ENCODE measurements at places on chromosomes 1 and 21.

DNA sequence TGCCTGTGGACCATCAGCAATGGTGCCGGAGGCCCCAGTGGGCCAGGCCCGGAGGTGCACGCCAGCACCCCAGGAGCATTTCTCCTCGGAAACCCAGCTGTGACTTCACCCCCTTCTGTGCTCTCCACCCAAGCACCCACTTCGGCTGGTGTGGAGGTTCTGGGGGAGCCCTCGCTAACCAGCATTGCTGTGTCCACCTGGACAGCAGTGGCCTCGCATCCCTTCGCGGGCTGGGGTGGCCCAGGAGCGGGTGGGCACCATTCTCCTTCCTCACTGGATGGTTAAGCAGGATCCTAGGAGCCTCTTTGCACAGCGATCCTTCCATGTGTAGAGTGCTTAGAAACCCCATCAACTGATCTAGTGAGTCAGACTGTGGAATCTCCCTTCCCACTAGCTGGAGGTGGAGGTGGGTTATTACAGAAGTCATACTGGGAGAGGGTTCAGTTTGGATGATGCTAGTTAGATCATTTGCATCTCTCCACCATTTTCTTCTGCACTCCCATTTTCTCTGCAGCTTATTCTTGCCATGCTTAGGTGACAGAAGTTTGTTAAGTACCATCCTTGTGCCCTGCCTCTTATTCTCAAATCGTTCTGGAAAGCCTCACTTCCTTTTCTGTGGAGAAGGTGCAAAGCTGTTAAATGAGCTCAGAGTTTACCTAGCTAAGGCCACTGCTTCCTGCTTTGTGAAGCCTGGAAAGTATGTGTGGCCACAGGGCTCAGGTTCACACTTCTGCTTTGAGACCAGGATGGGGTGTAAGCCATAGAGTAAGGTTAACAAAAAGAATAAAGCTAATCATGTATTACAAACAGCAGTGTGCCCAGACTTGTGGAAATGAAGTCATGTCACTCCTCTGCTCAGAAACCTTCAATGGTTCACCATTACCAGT lies 32.3 kb downstream of the TBX19 start:
- DNase-seq = no peak

DNA sequence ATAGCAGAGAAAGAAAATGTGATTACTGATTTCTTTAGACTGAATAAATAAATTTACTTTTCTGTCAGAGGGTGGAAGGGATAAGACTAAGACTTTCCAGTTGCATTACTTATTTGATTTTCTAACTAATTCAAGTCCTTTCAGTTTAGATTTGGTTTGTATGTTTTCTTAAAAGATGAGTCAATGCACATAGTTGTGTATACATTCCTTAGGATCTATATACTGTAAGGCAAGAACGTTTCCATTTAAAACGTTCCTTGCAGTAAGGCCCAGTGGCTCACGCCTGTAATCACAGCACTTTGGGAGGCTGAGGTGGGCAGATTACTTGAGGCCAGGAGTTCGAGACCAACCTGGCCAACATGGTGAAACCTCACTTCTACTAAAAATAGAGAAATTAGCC lies 14.5 kb upstream of the SERTAD4 start:
- no peak for DNase-seq

DNA sequence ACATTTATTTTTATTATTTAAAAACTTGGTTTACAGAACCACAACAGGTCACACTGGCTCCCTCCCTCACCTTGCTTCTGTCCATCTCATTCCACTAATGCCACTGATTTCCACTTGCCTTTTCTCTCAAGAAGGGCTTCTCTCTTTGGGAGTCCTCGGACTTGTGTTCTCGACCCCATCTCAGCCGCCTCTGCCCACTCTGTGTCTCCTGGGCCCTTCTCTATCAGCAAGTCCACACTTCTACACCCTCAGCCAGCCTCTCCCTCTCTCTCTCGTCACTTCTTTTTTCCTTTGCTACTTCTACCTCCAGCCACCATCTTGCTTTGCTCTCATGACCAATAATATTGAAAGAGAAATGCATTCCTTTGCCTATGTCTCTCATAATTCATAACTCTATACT lies 129.4 kb downstream of the HMGB4 start:
- no peak for DNase-seq

DNA sequence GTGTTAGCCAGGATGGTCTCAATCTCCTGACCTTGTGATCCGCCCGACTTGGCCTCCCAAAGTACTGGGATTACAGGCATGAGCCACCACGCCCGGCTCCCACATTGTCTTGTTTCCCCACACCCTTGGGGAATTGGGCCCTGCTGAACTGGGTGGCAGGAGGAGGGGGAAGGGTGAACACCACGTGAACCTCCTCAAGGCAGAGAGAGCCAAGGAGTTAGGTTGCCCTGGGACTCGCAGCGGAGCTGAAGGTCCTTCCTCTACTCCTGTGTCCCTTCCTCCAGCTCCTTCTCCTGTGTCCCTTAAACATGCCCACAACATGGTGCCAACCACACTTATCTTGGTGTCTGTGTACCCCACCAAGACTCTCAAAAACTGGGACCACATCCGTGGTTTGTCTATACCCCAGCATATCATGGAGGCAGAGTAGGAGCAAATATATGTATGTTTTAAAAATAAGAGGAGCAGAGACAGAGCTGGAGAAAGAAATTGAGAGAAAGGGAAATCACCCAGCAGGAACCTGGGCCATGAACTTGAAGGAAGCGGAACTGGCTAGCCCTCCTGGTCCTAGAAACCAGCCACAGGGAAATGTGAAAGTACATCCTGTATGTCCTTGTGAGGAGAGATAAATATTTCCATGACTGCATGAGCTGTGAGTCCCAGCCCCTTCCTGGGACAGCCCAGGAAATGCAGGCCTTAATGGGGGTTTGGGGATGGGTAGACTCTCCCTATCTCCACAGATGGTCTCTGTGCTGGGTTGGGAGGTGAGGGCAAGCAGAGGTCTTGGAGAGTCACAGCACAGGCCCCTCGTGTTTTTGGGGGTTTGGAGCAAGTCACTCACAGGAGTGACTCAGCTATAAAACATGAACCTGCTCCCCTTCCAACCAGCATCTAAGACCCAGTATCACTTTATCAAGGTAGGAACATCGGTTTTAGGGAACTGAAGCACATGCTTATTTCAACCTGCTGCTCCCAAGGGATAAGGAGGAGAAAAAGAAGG lies 9.4 kb upstream of the TAL1 start:
- no peak for DNase-seq

DNA sequence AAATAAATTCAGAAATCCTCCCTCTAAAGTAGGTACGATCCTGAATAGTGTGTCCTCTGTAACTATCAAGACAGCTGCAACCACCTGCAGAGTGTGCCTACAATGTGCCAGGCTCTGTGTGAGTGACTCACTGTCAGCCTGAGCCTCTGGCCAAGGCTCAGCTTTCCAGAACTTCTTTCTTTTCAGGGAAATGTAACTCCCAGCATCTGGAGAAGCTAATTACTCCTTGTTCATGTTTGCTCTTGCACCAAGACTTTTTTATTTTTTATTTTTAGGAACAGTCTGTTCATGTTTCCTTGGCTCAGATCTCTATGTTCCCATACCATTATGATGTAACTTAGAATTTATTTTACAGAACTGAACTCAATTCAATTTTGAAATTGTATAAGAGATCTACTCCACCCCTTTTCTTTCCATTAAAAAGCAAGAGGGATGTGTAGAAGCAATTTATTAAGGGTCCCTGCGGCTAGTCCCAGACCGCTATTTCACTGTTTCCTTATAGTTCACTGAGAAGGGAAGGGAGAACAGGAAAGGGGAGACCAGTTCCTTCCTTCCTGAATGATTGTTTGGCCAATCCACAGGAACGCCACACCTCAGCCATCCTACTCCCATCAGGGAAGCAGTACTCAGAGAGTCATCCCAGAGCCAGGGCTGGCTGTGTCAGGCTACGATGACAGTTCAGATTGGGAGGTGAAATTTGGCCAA lies 112.4 kb upstream of the ZNF648 start:
- no peak for DNase-seq

DNA sequence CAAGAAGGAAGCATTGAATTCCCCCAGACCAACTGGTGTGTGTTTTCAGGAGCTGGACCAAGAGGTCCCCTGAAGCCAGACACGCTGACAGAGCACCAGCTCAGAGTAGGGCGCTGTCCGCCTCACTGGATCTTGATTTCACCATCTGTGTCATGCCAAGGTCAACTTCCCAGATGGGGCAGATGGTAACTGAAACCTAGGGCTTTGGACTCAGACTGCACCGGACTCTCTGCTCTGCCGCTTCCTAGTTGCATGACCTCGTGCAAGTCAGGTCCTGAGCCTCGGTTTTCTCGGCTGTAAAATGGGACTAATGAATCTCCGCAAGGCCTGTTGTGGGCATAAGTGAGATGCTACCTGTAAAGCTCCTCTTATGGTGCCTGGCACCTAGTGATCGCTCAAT lies 17.9 kb upstream of the CASZ1 start:
- DNase-seq = no peak

DNA sequence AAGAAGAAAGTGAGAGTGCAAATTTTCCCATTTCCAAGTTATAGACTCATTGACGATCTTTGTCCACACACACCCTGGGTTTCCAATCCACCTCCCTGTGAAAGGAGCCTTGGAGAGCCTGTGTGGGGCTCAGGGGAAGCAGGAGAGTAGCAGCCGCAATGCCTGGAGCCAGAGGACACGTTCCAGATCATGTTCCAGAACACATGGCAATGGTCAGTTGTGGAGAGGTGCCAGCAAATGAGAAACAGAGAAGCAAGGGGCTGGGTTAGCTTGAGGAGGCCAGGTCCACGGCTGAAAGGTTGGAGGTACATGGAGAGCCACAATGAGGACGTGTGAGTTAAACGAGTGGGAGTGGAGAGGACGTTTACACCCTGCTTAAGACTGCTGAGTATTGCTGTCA lies 33.0 kb upstream of the SIPA1L2 start:
- no peak for DNase-seq

- no peak for DNase-seq
Measured at GRCh38 chr1:155871390-155871789, 12.0 kb downstream of the SYT11 start.

- no peak for DNase-seq
Measured at GRCh38 chr1:56517404-56518130, 61.8 kb downstream of the PLPP3 start.

- no peak for DNase-seq
Measured at GRCh38 chr1:206770531-206771337, at the start of gene IL19. TSS of gene IL19 (plus strand) at chr1:206770773. CDS start at chr1:206836663, 65,890 bp downstream.

GRCh38 chr1:237910834-237911233 lies 20.1 kb upstream of the ZP4 start:
- no peak for DNase-seq

- no peak for DNase-seq
Measured at GRCh38 chr1:192702212-192702902, 66.4 kb downstream of the RGS13 start.

DNA sequence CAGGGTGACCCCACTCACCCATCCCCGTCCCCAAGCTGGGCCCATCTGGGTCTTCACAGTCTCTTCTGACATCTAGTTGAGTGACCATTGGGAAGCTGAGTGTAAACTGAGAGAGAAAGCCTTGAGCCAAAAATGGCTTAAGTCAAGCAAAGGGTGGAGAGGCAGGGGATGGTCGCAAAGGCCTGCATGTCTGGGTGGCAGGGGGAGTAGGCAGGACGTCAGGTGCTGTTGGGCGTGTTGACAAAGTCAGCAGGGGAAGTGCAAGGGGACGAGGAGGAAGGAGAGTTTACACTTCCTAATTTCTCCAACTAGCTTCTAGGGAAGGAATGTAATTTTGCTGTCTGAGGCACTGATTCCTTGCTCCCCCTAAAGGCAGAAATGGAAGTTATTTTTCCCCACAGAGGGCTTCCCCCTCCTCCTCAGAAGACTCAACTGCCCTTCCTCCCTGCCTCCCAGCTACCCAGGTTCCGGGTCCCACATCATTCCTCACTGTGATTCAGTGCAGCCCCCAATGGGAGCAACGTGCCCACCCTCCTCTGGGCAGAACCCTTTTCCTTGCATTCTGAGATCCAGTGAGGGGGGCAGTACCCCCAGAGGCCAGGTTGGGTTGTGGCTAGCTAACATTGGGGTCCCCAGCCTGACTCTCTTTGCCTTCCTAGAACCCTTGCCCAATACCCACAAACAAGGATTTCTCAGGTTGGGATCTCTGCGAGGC lies 1.2 kb upstream of the ADORA1 start:
- no peak for DNase-seq

GRCh38 chr21:21969211-21969610 lies 971.0 kb downstream of the NCAM2 start:
- DNase-seq = no peak

All from nephron progenitor cell (in vitro differentiated cells).